ENCODE measurements at places on chromosomes 6 and 20.

DNA sequence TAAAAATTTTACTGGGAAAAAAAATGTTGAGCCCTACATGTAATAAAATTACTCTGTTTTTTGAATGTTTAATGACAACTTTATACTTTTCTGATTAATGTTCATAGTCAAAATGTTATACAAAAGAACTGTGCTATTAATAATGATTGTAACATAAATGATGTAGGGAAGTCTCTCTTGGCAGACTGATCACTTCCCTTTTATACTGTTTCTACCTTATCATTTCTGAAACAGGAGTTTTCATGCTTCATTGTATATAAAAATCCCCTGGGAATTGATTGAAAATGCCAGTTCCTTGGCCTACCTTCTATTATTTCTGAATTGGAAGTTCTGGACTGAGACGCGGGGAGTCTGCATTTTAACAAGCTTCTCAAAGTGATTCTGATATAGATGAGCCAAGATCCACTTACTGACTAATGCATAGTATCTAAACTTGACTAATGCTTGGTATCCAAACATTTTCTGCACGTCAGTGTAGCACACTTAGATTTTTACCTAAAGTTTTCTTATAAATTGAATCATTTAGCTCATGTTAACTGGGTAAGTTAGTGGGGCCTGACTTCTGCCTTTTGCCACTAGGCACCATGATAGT lies 7.2 kb upstream of the HDAC2 start:
- no peak for DNase-seq

GRCh38 chr6:83062225-83062624 lies 3.4 kb downstream of the UBE3D start:
- no peak for DNase-seq

GRCh38 chr20:34112600-34113101 lies 608 bp upstream of the EIF2S2 start:
- DNase-seq = no peak

GRCh38 chr6:81750681-81751387 lies 1.6 kb downstream of the TENT5A start:
- DNase-seq = no peak

DNA sequence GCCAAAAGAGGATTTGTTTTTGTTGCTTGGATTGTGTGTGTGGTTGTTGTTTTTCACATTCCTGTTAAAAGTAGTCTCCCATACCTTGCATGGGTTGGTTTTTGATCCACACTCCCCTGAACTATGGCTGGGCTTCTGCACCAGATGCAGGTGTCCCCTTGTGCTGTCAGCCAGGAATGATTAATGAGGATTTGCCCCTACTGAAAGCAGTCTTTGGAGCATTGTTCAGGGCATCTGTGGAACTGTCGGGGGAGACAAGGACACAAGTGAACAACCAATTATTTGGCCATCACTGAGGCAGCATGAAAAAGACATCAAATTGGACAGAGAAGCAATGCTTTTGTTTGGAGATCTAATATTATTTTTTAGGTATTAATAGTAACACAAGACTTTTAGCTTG lies 373.2 kb upstream of the MMS22L start:
- DNase-seq = no peak

- no peak for DNase-seq
Measured at GRCh38 chr6:129865013-129865412, 3.9 kb upstream of the TMEM244 start.

DNA sequence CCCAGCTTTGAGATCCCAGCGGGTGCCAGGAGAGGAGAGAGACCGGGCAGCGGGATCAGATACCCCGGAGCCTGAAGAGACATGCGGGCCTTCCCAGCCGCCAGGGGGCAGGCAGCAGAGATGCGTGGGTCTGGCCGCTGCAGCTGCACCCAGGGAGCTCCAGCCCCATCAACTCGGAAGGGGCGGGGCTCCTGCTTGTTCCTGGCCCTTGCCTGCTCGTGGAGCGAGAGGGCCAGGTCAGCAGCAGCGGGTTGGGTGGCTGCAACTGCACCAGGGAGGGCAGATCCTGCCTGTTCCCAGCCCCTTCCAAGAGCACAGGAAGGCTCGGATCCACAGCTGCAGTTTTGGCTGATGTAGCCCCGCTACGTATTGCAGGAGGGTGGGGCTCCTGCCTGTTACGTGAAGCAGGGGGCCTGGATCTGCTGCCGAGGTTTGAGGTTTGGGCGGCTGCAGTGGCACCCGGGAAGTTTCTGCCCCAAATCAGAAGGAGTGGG lies 532.8 kb downstream of the RFPL4B start:
- DNase-seq = no peak

DNA sequence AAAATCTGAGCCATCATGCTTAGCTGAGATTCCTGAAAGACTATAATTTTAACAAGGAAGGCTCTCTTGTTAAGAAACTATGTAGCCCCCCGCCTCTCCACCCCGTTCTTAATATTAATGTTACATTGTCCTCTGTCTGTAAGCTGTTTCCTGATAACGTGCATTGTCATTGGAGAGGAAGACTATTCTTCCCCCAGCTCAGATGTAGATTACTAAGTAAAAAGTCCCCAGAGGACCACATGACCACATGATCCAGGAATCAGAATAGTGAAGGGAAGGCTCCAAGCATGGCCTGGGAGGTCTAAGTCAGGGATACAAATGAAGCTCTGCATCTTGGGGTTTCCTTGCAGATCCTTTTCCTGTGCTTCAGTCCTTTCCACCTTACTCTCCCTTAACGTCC lies 106.4 kb downstream of the JARID2 start:
- no peak for DNase-seq

- no peak for DNase-seq
Measured at GRCh38 chr6:27206806-27207205, 40.7 kb upstream of the PRSS16 start.

DNA sequence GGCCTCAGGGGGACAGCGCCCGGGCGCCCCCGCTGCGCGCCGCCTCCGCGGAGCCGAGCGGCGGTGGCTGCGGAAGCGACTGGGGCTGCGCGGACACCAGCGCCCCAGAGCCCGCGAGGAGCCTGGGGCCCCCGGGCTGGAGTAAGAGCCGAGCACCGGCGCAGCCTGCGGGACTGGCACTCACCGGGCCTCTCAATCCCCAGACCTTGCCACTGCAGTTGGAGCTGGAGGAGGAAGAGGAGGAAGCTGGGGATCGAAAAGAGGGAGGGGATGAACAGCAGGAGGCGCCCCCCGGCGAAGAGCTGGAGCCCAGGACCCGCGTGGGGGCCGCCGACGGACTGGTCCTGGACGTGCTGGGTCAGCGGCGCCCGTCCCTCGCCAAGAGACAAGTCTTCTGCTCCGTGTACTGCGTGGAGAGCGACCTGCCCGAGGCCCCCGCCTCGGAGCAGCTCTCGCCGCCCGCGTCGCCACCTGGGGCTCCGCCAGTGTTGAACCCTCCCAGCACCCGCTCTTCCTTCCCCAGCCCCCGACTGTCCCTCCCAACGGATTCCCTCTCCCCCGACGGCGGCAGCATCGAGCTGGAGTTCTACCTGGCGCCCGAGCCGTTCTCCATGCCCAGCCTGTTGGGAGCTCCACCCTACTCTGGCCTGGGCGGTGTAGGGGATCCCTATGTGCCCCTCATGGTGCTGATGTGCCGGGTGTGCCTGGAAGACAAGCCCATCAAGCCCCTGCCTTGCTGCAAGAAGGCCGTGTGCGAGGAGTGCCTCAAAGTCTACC lies 590 bp downstream of the RNF217 start:
- DNase-seq = no peak

- DNase-seq = no peak
Measured at GRCh38 chr6:152948150-152948768, 34.6 kb downstream of the FBXO5 start.

- no peak for DNase-seq
Measured at GRCh38 chr6:167577891-167578361, 248.8 kb upstream of the AFDN start.

DNA sequence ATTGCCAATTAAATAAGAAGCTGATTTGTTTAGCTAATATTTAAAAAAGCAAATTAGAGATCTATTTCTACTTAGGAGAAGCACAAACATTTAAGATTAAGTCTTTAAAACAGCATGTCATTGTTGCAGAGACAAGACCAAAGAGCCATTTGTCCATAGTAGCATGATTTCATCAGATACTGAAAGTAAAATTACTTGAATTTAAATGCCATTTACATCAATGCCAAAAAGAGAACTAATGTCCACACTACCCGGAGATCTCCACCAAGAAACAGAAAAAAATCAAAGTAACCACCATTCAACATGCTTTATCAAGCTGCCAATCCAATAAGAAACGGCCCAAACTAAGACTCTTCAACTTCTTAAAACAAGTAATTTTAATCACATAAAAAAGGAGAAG lies 15.7 kb downstream of the AURKA start:
- DNase-seq = no peak

DNA sequence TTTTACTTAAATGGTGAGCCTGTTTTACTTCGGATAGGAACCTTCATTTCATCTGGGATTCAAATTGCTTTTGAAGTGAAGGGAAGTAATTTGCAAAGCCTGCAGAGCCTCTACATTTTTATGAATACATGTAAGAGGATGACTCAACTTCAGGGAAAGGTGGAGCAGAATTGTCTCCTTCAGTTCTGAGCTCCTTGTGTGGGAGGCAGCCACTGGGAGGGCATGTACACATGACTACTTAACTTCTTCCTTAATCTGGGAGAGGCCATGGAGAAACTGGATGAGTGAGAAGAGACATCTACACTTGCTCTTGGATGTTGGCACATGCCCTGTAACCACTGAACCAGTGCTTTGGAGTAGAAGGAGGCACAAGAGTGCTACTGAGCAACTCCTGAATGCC lies 145.1 kb upstream of the NRSN1 start:
- DNase-seq = no peak

GRCh38 chr6:120608826-120609225 lies 725.5 kb downstream of the TBC1D32 start:
- no peak for DNase-seq
